Kidney (tissue), 22 donors: ENCODE measurements at places on chromosomes 4 and X. TPM values are rescaled to one million over a fixed set of nuclear protein-coding genes. Genes with fewer than 3 reads are reported as not detected.
A peak's percentile ranks its signal among the peaks of the same experiment; 100 is the strongest.

DNA sequence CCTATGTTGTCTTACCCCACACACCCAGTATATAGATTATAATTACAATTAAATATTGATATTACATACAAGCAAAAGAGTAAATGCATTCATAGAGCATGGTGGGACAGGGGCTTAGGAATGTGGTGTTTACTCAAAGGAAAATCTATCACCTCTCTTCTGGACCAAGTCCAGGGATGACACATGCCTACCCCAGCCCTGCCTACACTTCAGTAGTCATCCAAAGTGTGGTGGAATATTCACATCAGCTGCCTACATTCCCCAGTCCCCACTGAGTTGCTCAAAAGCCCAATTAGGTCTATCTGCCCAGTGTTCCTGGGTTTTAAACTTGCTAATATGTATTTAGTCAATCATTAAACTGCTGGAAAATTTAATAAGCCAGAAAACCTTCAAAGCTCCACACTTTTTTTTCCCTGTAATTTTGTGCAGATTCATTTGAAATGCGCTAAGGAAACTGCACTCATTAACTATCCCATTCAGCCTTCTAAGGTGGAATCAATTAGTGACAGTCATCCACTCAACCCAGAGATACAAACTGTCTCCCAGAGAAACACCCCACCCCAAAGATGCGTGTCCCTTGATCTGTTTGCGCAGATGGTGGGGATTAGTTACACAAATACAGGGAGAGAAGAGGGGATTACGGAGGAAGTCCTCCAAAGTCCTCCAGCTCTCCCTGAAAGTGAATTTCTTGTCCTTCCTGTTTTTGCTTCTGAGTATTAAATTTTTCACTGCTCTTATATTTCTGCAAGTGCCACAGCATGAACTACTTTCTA is 91.7 kb upstream of the KDR start:
- DNase-seq, result no peak

DNA sequence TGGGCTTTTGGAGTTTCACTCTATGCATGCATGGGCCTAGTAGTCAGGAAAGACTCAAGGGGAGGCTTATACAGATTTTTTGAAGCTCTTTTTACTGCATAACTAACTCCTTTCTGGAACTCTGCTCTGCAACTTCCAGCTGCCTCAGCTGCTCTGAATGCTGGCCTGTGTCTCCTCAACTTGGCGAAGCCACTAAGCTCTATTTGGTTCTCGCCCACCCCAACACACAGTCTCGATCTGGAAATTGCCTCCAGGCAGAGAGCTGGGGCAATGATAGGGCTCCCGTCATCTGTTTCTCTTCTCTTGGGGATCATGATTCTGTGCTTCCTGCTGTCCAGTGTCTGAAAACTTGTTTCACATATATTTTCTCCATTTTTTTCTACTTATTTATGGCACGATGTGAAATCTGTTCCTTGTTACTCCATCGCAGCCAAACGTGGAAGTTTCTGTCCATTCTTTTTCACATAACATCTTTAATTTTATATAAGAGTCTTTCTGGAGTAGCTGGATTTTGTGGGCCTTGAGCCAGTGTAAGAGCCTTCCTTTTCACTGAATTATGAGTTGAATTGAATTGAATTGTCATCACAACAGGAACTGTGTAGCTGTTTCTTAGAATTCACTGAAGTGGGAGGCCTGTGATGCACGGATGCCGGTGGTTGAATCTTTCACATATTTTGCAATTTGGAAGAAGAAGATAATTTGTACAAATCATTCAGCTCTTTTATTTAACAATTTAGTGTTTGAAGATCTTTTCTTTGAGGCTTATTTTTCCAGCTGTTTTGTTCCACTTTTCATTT is 9.0 kb downstream of the ZNF275 start:
- DNase-seq, result peak; percentile 30

Gene SCML1
- 9.9 TPM for total RNA-seq

GRCh38 chr4:144975718-144976117 is 122.3 kb downstream of the ANAPC10 start:
- no peak for DNase-seq

GRCh38 chrX:107445146-107445545 is 4.3 kb upstream of the FRMPD3 start:
- no peak for DNase-seq

DNA sequence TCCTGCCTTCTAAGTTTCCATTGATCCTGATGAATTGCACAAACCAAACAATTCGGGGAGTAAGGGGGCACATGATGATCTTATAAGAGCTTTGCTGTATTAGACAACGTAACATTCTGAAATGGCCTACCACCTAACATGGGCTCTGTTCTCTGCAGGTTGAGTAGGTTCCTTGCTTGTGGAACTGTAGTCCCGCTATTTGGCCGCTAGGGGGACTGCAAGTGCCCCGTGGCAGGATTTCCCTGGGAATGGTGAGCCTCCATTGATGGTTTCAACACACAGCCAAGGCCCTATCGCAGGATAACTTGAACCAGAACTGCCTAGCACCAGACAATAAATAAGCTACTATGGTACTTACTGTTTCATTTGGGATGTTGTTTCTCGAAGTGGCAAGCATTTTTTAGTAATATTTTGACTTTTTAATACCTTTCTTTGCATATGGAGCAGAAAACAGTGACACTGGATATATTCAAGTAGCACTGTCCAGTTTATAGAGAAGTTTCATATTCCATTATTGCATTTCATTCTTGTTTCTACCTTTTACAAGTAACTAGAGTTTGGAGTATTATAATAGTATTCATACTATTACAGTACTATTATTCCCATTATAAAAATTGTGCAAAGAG is 11.9 kb downstream of the AR start:
- no peak for DNase-seq

GRCh38 chr4:170248576-170248975 is 158.8 kb upstream of the AADAT start:
- no peak for DNase-seq

DNA sequence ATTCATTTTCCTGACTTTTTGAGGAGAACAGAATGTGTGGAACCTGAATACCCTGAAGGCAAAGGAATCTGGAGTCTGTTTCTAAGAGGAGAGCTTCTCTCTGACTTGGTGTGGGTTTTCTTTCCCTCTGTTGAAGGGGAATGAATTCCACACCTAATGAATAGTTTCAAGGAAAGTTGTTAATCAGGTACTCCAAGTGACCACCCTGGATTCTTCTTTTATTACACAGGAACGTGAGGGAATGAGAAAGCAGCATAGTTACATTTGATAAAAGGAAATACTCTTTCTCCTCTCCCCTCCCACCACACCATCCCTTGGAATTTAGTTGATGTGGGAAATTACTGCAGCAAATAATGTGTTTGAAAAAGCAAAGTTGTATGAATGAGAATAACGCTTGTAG is 29.7 kb downstream of the SLIT2 start:
- DNase-seq, result no peak
